Stimulated activated CD8-positive, alpha-beta memory T cell treated with anti-CD3 and anti-CD28 coated beads, Interleukin-12 subunit alpha, Interleukin-12 subunit beta, amount 100 ng/mL, for 1 hour (primary cell): ENCODE measurements at places on chromosomes 6 and 20.

DNA sequence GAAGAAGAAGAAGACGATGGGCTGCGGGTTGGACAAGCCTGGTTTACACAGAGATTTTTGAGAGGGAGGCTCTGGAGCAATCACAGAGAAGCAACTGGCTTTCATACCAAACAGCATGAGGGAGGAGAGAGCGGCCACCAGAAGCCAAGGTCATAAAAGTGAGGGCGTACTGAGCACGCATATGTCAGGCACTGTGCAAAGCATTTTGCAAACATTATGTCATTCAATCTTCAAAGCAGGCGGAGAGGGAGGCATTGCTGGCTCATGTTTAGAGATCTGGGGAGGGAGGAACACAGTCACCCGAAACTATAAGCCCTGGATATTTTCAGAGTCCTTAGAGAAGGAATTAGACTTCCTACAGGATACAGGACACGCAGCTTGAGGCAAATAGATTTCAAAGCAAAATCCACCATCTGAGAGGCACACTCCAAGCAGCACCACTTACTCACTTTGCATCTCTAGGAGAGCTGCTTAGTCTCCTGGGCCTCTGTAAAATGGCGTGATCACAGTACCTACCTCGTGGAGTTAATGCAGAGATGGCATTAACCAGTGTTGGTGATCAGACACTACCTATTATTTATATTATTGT, 24.6 kb downstream of the RAMACL start:
- DNase-seq: no peak

DNA sequence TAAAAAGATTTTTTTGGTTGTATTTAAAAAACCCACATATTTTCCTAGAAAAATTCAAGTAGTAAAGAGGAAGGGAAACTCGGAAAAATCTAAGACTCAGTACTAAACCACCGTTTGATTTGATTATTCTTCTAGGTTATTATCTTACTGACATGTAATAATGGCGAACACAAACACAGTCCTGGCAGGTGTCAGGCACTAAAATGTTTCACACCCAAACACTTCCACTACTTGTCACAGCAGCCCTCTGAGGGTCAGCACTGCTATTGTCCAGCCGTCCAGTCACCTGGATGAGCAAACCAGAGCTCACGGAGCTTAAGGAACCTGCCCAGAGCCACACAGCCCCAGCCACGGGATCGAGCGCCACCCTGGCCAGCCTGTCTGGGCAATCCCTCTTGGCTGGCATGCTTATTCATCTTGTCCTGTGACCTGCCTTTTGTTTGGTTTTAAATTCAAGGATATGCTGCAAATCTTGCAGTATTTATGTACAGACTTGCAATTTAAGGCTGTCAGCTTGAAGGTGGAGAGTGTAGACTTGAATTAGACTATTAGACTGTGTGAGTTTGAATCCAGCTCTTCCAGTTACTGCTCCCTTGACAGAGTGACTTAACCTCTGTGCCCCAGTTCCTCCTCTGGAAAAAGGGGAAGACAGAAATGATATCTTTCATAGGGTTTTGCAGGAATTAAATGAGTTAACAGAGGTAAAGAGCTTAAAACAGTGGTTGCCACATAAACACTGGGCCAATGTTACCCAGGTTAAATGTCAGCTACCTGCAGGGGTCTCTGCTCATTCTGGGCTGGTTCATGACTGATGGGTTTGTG, 82.2 kb downstream of the CDYL start:
- DNase-seq: no peak

DNA sequence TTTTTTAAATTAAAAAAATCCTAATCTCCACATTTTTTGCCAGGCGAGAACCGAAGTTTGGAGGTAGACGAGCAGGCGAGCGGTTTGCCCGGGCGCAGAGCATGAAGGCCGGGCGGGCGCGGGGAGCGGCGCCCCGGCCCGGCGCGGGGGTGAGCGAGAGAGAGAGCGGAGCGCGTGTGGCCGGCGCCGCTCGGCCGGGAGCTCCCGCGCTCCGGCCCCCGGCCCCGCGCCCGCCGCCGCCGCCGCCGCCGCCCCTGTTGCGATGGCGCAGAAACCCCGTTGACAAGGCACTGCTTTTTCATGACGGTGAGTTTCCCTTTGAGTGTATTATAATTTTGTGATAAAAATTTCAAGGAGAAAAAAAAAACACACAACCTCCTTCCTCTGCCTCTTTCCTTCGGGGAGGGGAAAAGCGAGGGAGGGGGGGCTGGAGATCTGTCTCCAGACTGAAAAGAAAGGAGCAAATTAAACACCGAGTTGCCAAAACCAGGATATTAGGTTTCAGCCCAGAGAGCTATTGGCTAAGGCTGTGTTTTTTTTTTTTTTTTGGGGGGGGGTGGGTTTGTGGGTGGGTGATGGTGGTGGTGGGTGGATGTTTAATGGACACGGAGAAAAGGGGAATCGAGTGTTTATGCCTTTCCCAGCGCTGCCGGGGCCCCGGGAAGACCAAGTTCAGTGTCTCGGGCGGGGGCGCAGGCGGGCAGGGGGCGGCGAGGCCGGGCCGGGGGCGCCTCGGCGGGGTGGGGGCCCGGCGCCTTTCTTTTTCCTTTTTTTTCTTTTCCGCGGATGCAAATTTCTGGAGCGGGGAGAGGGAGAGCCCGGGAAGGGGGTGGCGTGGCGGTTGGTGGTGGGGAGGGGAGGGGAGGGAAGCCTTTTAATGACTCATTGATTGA, at the start of gene BICRAL:
Gene BICRAL, plus strand, starts transcription at position 257 of the 893 bp plus-strand sequence. CDS start 39,971 bp downstream, outside the sequence.
- peak; percentile 60 for DNase-seq

GRCh38 chr6:122696079-122696478, 83.4 kb upstream of the FABP7 start:
- DNase-seq: no peak

DNA sequence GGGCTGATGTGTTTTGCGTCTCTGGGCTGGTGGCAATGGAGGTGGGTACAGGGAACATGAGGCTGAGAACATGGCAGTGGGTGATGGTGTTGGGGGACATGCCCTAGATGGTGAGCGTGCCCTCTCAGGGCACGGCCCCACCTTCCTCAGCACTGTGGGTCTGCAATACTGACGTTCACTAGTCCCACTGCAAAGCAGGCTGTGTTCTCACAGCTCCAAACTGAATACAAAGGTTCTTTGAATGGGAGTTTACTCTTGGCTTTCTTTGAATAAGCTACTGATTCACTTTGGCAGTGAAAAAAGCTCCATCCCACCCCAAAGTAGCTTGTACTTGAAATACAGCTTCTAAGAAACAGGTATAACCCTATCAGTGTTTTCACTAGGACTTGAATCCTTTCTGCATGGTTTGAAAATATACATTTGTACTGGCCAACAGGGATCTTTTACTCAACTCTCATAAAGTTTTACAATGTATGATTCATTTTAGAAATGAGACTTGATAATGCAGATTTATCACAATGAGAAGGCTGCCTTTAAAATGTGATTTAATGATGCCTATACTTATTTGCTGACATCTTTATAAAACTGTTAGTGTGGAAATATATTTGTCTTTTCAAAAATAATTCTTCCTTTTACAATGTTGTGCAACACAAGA, 400.7 kb downstream of the ZFAND3 start:
- no peak for DNase-seq

- peak; percentile 18 for DNase-seq
Measured at GRCh38 chr20:49278818-49279676, 1.2 kb upstream of the ZNFX1 start.

DNA sequence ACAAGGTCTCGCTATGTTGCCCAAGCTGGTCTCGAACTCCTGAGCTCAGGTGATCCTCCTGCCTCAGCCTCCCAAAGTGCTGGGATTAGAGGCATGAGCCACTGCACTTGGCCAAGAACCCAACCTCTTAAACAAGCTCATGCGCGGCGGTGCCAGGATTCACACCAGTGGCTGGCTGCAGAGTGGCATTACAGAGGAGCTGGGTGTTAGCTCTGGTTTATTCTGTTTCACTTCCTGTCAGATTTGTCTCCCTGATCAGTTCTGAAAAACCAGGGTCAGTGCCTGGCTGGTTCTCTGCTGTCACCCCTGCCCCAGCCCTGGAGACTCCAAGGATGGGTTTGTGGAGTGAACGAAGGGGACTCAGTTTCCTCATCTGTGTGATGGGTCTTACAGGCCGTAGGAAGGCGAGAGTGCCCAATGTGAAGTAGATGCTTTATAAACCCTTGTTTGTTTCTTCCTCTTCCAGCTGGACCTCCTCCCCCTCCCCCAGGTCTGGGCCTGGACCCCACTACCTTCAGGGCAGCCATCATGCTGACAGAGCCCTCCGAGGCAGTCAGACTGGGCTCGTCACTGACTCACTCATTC, 63.4 kb downstream of the UBE2V1 start:
- DNase-seq: no peak

GRCh38 chr6:44475779-44476434, 88.4 kb downstream of the CDC5L start:
- DNase-seq: peak; percentile 33

- no peak for DNase-seq
Measured at GRCh38 chr6:111803804-111804203, 69.4 kb downstream of the FYN start.

DNA sequence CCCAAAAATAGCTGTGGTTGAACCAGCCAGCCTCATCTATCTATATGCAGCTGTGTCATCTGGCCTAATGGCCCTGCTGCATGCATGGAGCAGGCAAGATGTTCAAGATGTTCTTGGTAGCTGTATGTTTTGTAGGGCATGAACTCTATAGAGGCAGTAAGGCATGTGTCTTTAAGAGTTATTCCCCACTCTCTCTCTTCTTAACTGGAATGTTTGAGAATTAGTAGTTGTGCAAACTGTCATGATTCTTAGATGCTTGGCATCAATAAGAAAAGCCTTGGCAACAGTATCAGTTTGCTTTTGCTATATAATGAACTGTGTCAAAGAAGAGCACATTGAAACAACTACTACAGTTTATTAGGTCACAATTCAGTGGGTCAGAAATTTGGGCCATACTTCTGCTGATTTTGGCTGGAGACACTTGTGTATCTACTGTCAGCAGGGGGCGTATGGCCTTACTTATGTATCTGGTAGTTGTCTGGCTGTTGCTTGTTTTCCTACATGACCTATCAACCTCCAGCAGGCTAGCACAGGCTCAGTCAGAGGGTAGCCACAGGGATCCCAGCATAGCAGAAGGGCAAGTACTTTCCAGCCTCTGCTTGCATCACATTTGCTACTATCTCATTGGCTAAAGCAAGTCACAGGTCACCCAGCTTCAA, 56.1 kb upstream of the LAMP5 start:
- DNase-seq: no peak

DNA sequence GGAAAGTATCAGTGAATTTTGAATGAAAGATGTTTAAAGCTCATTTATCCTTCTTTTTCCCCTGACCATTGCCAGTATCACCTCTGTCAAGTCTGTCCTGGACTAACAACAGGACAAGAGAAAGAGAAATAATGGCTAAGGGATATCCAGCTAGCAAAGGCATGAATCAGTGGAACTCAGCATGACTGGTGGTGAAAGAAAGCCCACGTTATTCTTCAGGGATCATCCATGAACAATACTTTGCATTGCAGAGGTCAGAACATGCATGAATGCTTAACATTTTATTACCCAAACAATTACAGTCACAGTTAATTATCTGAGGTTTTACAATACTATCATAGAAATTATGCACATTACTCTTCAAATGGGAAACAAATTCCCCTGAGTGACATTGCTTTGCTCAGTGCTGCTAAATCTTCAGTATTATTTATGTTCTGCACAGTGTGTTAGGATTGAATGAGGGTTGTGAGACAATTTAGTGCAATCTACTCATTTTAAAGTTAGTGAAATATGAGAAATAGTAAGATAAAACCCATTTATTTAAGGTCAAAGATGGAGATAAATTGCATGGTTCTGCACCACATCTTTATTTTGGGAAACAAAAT, 350.7 kb downstream of the KHDRBS2 start:
- no peak for DNase-seq

- DNase-seq: no peak
Measured at GRCh38 chr6:133512410-133513016, 271.4 kb downstream of the EYA4 start.

DNA sequence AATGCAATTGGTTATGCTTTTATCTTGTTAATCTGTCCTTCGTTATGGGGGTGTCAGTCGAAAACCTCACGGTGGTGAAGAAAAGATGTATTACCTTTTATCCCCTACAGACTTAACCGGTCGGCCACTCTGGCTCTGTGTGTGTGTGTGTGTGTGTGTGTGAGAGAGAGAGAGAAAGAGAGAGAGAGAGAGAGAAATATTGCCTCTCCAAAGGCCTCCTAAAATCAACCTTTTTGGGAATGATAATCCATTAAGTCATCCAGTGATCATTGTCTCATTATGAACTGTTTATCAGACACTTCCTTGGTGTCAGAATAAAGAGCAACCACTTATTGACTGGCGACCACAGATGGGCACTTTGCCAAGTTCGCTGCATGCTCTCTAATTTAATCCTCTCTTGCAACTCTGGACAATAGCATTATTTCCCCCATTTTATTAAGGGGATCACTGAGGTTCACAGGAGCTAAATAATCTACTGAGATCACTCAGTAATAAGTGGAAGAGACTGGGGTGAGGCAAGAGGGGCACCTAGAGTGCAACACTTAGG, 30.7 kb downstream of the SLC35D3 start:
- no peak for DNase-seq

GRCh38 chr6:16306334-16306733, 67.9 kb downstream of the GMPR start:
- no peak for DNase-seq

DNA sequence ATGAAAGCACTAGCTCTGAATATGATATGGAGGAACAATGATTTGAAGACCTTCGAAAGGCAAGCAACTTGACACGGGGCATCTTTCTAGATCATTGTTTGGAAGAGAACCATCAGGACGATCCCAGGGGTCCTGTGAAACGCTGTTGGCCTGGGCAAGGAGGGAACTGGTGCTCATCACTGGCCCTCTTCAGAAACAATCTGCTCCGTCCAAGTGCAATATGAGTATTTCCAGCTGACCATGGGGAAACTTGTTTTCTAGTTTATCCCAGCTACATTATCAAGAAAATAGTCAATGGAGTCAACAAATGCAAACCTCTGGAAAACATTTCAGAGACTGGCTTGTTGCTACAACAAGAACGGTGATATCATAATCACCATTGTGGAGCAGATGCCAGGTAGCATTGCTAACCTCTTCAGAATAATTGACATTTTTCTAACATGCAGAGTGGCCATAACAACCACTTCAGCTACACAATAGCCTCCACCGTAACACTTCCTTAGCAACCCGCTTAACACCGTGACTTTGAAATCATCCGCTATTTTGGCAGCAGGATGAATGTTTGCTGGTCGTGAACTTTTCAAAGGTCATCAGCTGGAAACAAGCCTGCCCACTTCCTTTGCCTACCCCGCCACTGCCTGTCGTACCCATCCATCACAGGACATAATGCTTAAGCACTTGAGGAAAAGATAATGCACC, 112.0 kb upstream of the PDE10A start:
- no peak for DNase-seq

DNA sequence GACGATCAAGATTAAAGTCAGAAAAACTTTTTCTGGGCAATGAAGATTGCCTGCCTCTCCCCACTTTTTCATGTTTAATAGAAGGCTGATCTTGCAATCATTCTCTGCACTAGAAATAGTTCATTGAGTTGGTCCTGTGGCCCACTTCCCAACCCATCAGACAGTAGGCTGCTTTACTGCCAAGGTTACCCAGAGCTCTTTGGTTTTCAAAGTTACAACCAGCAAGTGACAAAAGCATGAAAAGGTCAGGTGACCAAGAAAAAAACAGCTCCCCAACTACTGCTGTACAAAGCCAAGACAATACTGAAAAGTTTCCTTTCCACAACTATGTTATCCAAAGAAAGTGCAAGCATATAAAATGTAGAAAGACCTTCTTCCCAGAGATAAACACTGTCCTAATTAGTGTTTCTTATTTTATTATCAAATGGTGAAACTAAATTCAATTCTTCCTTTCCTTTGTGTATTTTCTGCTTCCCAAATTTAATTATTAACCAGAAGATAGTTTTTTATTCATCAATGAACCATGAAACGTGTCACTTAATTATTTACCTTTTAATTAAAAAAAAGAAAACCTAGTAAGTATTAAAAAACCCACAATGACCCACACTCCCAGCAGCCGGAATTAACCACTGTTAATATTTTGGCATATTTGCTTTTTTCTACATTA, 16.6 kb downstream of the DNAAF9 start:
- no peak for DNase-seq
